IPS DF 6.9 (cell line): ENCODE measurements at places on chromosomes 2 and 18.

- DNase-seq: no peak
- no peak overlapping the region for H3K4me3 ChIP-seq
- H3K4me1 ChIP-seq: no peaks in the 10 kb centered on the region
- no peaks in the 10 kb centered on the region for H3K27me3 ChIP-seq
- no peak overlapping the region for H3K27ac ChIP-seq
- H3K36me3 ChIP-seq: no peaks in the 10 kb centered on the region
These were observed 404.8 kb downstream of the CDH2 start for GRCh38 chr18:27772081-27772480.

GRCh38 chr2:156481312-156481711, 45.1 kb downstream of the GPD2 start:
- H3K4me1 ChIP-seq: no peaks in the 10 kb centered on the region
- H3K27me3 ChIP-seq: no peaks in the 10 kb centered on the region
- H3K36me3 ChIP-seq: no peaks in the 10 kb centered on the region
- no peak overlapping the region for H3K4me3 ChIP-seq

DNA sequence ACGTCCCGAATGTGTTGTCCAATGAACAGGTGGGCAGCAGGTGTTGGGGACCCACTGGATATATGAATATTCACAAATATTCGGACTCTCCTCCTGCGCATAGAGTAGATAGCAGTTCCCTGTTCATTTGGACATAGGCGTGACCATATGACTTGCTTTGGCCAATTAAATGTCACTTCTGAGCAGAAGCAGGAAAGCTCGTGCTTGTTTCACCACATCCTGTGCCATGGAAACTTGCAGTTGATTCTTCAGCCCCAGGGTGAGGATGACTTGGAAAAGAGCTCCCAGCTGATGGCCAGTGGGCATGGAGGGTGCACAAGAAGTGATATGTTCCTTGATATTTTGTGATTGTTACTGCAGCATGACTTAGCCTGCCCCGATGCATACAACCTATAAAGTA, 52.6 kb downstream of the PTPRM start:
- no peaks in the 10 kb centered on the region for H3K36me3 ChIP-seq
- H3K27me3 ChIP-seq: no peaks in the 10 kb centered on the region

GRCh38 chr18:37042381-37042780, 213.5 kb downstream of the KIAA1328 start:
- H3K36me3 ChIP-seq: no peaks in the 10 kb centered on the region
- no peaks in the 10 kb centered on the region for H3K27me3 ChIP-seq
- no peak for DNase-seq
- H3K27ac ChIP-seq: no peak overlapping the region
- H3K4me1 ChIP-seq: no peaks in the 10 kb centered on the region

- peaks cover 1% of the 10 kb centered on the region; the same call in 1 of the 2 replicates for H3K4me1 ChIP-seq
- H3K36me3 ChIP-seq: peaks cover 9% of the 10 kb centered on the region; the same call in 1 of the 2 replicates
- H3K4me3 ChIP-seq: peak overlapping the region; percentile 78; the same call in 1 of the 2 replicates
- H3K27me3 ChIP-seq: no peaks in the 10 kb centered on the region; the same call in 1 of the 2 replicates
These were observed 15.9 kb downstream of the C2orf74 start for GRCh38 chr2:61177727-61178549.

DNA sequence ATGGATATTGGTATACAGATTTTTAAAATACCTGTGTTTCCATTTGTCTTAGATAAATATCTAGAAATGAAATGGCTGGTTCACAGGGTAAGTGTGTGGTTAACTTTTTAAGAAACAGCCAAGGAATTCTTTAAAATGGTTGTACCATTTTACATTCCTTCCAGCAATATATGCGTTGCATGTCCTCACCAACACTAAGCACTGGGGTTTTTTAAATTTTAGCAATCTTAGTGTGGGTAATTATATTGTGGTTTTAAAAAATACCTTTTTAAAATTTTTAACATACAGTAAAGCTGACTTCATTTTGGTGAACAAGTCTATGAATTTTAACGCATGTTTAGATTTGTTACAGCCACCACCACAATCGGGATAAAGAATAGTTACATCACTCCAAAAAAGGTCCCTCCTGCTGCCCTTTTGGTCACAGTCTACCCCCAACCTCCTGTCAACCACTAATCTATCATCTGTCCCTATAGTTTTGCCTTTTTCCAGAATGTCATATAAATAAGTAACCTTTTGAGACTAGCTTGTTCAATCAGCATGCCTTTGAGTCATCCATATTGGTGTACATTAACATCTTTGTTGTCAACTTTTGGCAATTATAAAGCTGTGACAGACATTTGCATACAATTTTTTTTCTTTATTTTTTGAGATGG, 128.1 kb upstream of the MSTN start:
- no peak overlapping the region for H3K4me3 ChIP-seq
- no peaks in the 10 kb centered on the region for H3K4me1 ChIP-seq
- H3K36me3 ChIP-seq: no peaks in the 10 kb centered on the region

- no peak for DNase-seq
- H3K4me3 ChIP-seq: no peak overlapping the region
- H3K27ac ChIP-seq: no peak overlapping the region
- no peaks in the 10 kb centered on the region for H3K4me1 ChIP-seq
- H3K27me3 ChIP-seq: no peaks in the 10 kb centered on the region
- no peaks in the 10 kb centered on the region for H3K36me3 ChIP-seq
These were observed 84.7 kb downstream of the TNFRSF11A start for GRCh38 chr18:62409821-62410220.

- no peaks in the 10 kb centered on the region for H3K4me1 ChIP-seq
- no peak overlapping the region for H3K4me3 ChIP-seq
- no peak for DNase-seq
- H3K27ac ChIP-seq: no peak overlapping the region
- H3K27me3 ChIP-seq: no peaks in the 10 kb centered on the region
These were observed 106.9 kb upstream of the SP3 start for GRCh38 chr2:174072069-174072468.

- H3K27me3 ChIP-seq: no peaks in the 10 kb centered on the region
- H3K36me3 ChIP-seq: no peaks in the 10 kb centered on the region
- no peak overlapping the region for H3K4me3 ChIP-seq
- H3K27ac ChIP-seq: no peak overlapping the region
- H3K4me1 ChIP-seq: no peaks in the 10 kb centered on the region
These were observed 203.9 kb downstream of the MTX2 start for GRCh38 chr2:176473177-176473576.

DNA sequence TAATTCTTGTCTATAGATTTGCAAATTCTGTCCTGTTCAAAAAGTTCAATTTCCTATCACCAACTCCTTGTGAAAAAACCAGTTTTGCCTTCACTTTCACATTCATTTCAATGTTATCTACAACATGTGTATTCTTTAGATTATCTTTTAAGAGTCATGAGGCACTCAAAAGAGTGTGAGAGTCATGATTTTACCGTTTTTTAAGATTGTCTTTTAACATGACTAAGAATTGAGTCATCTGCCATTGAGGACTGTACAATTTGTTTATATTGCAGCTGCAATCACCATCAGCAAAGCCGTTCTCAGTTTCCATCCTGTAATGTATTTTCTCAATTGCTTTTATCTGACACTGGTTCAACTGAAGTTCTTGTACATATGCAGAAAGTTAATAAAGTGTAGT, 275.8 kb downstream of the LNPK start:
- H3K36me3 ChIP-seq: no peaks in the 10 kb centered on the region
- H3K4me3 ChIP-seq: no peak overlapping the region
- no peak for DNase-seq
- H3K4me1 ChIP-seq: no peaks in the 10 kb centered on the region

DNA sequence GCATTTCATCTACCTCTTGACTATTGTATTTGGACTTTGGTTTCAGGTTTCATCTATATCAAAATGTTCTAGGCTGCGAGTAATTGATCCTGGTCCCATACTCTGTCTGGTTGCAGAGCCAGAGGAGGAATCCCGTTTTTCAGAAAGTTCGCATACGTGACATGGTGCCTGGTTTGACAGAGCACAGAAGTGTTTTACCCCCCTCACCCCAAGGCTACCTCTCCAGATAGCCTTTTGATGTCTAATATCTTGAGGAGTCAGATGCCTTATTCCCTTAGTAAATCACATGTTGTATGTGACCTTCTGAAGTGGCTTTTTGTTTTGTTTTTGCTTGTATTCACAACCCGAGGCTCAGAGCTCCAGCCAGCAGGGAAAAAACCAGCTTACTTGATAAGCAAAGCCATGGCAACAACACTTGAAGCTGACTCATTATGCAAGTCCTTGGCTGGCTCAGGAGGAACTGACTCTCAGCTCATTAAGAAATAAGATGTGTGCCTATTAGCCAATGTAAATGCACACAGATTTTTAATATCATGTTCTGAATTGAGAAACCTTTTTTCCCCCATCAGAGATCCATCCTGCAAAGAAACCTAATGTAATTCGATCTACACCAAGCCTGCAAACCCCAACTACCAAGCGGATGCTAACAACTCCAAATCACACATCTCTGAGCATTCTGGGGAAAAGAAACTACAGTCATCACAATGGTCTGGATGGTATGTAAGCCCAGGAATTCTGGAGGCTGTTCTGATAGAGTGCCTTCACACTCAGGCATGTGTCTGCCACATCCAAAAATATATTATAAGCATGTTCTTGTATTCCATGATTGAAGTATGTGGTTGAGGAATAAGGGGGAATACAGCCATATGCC, 41.4 kb downstream of the OXER1 start:
- no peaks in the 10 kb centered on the region for H3K27me3 ChIP-seq
- no peak overlapping the region for H3K27ac ChIP-seq
- no peak overlapping the region for H3K4me3 ChIP-seq
- no peak for DNase-seq
- no peaks in the 10 kb centered on the region for H3K36me3 ChIP-seq

DNA sequence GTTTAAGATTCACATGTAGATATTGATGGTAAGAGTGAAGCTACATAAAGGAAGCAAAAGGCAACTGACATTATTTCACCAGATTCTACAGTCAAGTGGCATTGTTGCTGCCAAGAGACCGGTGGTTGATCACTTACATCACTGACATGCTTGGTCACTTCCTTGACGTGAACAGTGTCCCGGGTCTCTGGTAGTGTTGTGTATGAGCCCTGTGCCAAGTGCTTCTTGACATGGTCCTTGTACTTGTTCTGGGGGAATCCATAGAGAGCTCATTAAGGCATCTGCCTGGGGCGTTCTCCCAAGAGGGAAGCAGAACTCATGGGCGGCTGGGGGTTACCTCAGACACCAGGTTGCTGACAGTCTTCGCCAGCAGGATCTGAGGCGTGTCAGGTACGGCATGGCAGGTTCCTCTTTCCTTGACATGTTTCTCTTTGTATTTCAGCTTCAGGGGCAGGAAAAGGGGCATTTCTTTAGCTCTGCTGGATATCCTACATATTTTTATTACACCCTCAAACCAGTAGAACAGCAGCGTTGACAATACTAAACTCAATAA, 116.2 kb downstream of the RIF1 start:
- H3K4me3 ChIP-seq: no peak overlapping the region
- no peaks in the 10 kb centered on the region for H3K27me3 ChIP-seq
- H3K36me3 ChIP-seq: no peaks in the 10 kb centered on the region
- DNase-seq: no peak

DNA sequence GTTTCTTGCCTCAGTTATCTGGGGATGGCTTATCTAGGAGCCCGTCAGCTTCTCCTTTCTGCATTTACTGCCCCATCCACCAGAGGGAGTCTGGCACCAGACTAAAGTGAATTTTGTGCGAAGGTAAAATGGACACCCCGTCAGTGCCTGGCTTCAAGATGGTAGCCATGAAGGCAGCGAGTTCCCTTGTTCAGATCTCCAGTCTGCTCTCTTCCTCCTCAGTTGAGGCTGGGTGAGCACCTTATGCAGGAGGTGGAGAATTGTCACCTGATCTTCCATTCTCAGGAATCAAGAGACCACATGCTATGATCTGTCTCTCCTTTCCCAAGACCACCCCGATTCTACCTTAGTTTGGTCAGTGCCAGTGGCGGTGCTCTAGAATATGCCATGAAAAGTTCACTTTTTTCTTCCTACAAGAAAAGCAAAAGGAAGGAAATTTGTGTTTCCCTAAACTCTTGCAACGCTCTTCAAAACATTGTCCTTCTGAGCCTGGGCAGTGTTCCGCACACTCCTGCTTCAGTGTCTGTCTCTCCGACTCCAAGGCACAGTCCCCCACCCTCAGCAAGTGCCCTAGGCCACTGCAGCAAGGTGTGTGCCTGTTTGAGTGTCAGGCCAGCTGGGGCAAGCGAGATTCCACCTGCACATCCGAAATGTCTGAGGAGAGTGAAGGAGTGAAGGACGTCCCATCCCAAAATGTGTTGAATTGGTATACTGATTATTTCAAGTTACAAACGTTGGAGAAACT, 168.6 kb downstream of the SS18 start:
- H3K4me3 ChIP-seq: no peak overlapping the region
- peak; percentile 63 for DNase-seq
- no peaks in the 10 kb centered on the region for H3K36me3 ChIP-seq
- H3K27ac ChIP-seq: no peak overlapping the region
- H3K27me3 ChIP-seq: no peaks in the 10 kb centered on the region
- no peaks in the 10 kb centered on the region for H3K4me1 ChIP-seq

GRCh38 chr18:56977309-56977708, 169.6 kb upstream of the BOD1L2 start:
- DNase-seq: no peak
- H3K36me3 ChIP-seq: no peaks in the 10 kb centered on the region
- no peak overlapping the region for H3K4me3 ChIP-seq
- H3K4me1 ChIP-seq: no peaks in the 10 kb centered on the region

- no peaks in the 10 kb centered on the region for H3K4me1 ChIP-seq
- no peak overlapping the region for H3K27ac ChIP-seq
- H3K27me3 ChIP-seq: no peaks in the 10 kb centered on the region
- H3K36me3 ChIP-seq: no peaks in the 10 kb centered on the region
- no peak overlapping the region for H3K4me3 ChIP-seq
These were observed 42.5 kb downstream of the ALK start for GRCh38 chr2:29878898-29879297.

GRCh38 chr2:152508446-152508845, 173.5 kb downstream of the FMNL2 start:
- no peaks in the 10 kb centered on the region for H3K36me3 ChIP-seq
- no peaks in the 10 kb centered on the region for H3K4me1 ChIP-seq
- H3K27ac ChIP-seq: no peak overlapping the region
- no peak for DNase-seq
- H3K4me3 ChIP-seq: no peak overlapping the region

GRCh38 chr2:15840148-15840547, 100.2 kb upstream of the MYCN start:
- H3K36me3 ChIP-seq: no peaks in the 10 kb centered on the region
- H3K27ac ChIP-seq: no peak overlapping the region
- H3K27me3 ChIP-seq: no peaks in the 10 kb centered on the region

DNA sequence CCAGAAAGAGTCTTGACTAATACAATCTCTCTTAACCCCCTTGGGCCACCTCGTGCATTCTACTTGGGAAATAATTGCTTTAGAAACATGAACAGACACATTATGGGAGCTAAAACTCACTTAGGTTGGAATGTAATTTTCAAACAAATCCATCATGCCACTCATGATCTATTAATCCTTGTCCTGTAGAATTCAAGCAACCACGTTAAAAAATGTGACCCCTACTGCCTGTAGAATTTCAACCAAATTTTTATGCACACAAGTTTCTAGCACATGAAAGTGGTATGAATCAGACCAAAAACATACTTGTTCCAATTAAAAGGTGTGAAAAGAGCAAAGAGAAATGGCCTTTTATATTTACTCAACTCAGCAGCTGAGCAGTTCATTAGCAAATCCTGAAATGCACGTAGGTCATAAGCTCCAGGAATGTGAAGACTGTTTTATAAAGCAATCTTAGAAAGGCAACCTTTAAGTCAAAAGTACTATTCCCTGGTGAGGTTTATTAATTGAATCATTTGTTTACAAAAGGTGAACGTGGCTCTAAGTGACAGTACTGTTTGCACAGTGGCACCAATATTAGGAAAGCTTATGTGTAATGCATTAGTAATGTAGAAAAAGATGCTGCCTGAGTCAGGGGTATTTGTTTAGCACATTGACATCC, 459.4 kb upstream of the UBE2E3 start:
- H3K27me3 ChIP-seq: no peaks in the 10 kb centered on the region
- H3K4me3 ChIP-seq: no peak overlapping the region
- no peak for DNase-seq
